ENCODE measurements at places on chromosomes 12 and 14.

GRCh38 chr14:77495334-77495733, 3.3 kb downstream of the ISM2 start:
- DNase-seq = no peak

- DNase-seq = peak; percentile 15
These were observed 886 bp upstream of the PRICKLE1 start for GRCh38 chr12:42590330-42590934.

DNA sequence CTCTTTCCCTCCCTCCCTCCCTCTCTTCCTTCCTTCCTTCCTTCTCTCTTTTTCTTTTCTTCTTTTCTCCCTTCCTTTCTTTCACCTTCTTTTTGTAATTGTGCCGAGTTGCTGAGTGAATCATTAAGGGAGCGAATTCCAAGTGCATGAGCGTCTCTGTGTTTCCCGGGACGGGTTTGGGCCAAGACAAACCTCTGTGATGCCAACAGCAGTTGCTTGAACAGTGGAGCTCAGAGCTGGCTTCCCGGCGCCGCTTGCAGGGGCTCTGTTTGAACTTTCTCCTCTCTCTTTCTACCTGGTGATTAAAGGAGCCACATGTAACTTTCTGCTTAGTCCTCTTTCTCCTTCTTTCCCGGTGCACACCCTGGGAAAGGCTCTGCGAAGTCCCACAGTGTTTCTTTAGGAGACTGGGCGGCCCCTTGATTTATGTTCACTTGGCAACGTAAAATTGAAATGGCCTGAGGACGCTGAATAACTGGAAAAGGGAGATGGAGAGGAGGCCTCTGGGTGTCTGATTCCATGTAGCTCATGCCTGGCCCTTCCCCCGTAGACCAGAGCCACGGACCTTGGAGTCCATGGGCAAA, 33.7 kb upstream of the MAP1LC3B2 start:
- no peak for DNase-seq

DNA sequence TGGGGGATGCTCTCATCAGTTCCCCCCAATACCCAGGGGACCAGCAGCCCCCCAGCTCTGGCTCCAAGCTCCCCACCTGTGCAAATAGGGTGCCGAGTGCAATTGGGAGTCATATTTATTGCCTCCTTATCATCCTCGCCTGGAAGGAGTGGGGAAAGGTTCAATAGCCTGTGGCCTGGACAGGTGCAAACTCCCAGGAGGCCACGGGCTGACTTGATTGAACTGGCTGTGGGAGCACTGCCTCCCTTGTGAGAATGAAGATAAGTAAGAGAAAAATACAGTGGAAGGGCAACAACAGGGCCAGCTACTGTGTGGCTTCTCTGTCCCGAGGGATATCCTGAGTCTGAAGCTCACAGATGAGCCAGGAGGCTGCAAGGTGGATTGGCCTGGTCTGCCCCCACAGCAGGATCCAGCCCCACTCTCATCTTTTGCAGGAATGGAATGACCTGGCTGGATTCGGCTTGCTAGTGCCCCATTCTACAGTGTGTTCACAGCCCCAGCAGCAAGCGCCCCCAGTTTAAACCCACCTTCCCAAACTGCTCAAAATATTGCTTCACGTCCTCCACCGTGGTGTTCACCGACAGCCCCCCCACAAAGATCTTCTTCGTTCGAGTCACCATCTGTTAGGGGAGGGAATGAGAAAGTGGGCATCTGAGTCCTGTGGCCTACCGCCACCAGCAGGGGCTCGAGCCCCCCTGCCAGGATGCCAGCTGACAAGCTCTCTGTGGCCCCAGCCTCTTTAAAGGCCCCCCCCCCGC, 6.3 kb downstream of the MSI1 start:
- DNase-seq = no peak

DNA sequence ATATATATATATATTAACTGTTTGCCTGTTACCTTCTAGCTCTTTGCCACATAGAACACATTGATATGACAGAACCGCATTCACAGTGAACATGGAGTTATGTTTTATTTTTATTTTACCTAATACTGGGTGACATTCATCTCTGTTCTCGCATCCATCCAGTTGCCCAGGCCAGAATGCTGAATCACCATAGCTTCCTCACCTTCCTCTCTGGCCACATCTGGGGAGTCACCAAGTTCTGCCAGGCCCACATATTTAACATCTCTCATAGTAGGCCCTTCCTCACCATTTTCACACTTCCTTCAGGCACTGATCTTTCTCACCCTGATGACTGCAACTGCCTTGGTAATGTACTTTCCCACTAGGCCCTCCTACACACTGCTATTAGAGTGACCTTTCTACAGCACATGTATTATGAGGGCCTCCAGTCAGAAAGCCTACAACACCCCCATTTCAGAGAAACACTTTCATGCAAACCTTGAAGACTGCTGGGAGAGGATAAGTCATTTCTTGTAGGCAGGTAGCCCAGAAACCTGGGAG, 106.8 kb downstream of the LGR5 start:
- peak; percentile 12 for DNase-seq

DNA sequence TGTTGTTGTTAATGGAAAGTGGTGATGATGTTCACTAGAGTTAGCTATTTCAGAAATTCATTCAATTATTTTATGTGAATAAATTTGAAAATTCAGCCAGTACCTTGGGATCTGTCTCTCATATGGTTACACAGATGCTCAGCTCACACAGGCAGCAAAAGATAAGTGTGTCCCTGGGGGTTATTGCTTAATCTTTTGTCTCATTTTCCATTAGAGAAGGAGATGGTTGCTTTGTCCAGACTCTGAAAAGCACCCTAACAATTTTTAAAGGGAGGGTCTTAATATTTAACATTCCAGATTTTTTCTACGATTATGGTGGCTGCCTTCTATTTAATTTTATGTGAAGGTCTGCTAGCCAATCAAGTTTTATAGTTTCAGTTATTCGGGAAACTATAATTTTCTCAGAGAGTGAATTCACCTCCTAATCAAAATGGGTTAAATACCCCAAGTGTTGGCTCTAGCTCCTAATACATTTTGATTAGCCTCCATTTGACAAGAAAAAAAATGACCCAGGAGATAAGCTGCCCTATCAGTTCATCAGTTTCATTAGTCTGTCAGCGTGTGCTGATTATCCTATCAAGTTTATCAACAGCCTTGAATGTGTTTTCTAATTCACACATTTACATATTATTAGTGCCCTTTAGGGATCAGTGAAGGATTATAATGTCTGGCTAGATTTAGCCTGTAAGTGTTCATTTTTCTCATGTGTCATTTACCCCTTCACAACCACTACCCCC, 282.1 kb downstream of the TMTC2 start:
- no peak for DNase-seq

DNA sequence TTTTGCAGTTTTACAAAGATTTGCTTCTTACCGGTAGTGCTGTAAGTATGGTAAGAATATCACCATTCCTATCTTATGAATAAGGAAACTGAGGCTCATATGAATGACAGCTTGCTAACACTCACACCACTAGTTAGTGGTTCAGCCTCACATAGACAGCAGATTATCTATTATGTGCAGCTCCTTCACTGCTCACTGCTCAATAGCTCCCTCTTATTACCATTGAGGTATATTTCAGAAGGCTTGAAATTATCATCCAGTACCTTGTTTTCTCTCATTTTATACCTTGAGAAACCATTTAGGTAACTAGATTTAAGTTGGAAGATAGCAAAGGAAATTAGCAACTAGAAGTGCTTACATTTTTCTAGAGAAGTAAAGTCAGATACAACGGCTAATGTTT, 15.5 kb downstream of the RIC8B start:
- no peak for DNase-seq

GRCh38 chr12:23950210-23950774, 822 bp upstream of the SOX5 start:
- no peak for DNase-seq

GRCh38 chr12:6189028-6189427, 11.2 kb upstream of the CD9 start:
- no peak for DNase-seq

DNA sequence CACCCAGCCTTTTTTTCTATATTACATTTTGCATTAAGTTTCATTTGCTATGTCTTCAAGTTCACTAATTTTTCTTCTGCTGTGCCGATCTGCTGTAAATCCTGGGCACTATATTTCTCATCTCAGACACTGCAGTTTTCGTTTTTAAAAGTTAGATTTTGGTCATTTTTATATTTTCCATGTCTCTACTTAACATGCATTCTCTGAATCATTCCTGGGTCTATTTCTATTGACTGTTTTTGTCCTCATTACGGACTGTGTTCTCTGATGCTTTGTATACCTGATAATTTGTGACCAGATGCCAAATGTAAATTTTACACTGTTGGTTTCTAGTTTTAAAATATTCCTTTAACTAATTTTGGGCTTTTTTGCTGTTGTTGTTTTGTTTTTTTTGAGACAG, 64.5 kb downstream of the R3HDM2 start:
- DNase-seq = no peak

GRCh38 chr12:22180705-22181104, 134.7 kb downstream of the CMAS start:
- DNase-seq = no peak

DNA sequence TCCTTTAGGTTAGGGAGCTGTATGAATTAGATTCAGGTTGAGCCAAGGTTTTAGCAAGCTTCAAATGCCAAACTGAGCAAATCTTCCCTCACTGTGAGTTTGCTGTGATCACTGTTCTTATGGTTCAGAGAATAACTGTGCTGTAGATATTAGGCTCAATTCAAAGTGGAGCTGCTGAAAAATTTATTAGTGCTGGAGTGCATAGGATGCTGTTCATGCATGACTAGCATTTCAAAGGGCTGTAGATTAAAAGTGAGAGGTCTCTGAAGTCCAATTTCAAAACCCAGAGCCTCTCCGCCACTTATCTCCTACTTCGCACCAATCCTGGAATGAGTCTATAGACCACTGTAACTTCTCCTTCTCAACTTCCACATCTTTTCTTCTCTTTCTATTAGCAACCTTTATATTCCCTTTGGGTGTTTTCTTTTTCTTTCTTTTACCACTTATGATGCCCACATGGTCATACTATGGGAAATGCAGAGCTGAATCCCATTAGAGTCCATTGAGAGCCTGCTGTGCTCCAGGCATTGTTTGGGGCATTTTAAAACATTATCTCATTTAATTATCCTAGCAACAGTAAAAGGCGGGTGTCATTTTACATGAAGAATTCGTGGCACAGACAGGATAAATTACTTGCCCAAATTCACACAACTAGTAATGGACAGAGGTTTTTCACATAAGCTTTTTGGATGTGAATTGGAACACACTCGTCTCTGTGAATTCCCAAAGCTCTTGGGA, 77.5 kb upstream of the EEA1 start:
- DNase-seq = no peak

GRCh38 chr12:12214635-12215131, 52.2 kb downstream of the LRP6 start:
- DNase-seq = no peak

DNA sequence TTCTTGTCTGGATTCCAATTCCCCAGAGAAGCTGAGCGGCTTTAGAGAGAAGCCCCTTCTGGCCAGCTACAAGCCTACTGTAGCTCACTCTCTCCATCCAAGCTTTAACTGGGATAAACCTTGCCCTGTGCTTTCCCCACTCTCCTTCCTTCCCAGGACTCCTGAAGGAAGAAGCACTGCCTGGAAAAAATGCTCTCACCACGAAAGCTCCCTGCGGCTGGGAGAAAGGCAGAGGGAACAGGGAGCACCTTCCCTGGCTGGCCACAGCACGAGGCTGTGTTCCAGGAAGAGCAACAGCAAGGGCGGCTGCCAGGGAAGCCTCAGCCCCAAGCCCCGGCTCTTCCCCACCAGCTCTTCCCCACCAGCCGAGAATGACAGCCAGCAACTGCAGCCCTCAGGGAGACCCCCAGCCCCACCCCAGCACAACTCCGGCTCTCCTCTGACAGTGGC, 40.8 kb upstream of the PNMA1 start:
- DNase-seq = no peak

DNA sequence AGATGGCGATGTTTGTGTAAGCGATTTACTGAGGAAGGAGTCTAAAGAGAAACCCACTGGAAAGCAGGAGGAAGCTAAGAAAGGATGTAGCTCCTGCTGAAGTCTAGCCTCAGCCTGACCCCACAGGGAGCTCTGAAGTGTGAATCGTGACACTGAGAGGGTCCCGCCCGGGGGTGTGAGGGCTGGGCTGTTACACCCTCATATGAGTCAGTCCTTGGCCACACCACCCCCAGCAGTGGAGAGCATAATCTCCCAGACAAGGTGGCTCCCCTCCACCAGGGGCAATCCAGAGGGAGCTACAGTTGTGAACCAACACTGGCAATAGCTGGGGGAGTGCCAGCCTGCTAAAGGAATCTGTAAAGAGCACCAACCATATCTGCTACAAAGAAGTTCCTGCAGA, 31.5 kb downstream of the SVOP start:
- DNase-seq = no peak

- DNase-seq = peak; percentile 81
These were observed 3.0 kb downstream of the DHRS1 start for GRCh38 chr14:24296341-24297157.

GRCh38 chr12:95004610-95005009, 1.1 kb upstream of the NDUFA12 start:
- no peak for DNase-seq
